Activated effector memory CD4-positive, alpha-beta T cell treated with Interleukin-2 at 50 U/mL for 16 hours (primary cell): ENCODE measurements at places on chromosomes 5 and 9.

GRCh38 chr9:34035656-34036055 lies 13.0 kb downstream of the UBAP2 start:
- no peak for DNase-seq

DNA sequence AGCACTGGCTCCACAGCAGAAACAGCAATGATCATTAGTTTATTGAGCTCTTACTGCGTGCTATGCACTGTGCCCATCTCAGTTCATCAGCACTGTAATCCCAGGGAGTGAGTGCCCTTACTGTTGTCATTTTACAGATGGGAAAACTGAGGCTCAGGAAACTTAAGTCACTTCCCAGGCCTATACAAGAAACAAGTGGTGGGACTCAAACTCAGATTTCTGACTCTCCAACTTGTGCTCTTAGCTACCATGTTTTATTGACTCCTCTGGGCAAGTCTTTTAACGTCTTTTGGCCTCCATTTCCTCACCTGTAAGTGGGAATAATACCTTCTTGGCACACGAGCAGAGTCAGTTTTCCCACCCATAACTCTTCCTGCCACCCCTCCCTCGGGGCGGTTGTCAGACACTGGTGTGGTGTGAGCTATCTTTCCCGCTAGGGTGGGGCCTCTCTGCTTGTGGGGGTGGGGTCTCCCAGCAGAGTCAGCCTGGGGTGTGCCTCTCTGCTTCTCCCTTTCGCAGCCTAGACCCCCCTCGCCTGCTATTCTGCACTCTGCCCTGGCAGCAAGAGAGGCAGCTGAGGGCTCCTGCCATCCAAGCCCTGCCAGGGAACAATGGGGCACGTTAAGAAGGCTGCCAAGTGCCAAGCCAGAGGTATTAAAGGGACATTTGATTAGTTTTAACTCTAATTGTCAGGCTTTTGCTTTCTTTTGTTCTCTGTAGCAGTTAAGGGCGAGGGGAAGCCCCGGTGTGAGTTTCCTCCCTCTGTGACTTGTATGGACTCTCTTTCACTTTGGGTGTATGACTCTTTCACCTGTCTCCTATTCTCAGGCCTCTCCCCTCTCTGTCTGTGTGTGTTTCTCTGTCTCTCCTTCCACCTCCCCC lies 12.1 kb downstream of the GALNT10 start:
- no peak for DNase-seq

DNA sequence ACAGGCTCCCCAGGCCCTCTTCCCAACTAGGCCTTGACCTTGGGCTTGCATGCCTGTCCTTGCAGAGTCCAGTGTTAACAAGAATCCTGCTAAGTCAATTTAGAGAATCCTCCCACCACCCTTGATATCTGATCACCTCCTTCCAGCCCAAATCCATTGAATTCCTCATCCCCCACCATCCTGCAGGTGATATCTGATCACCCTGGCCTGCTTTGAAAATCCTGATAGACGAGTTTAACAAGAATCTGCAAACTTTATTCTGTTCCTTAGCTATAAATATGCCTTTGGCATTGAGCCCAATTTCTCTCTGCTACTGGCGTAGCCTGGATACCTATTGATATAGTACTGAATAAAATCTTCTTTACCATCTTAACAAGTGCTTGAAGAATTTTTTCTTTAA lies 125.5 kb downstream of the DIRAS2 start:
- no peak for DNase-seq

- peak; percentile 35 for DNase-seq
These were observed 1468.0 kb downstream of the FOXD4L5 start for GRCh38 chr9:63816751-63817621.

- no peak for DNase-seq
These were observed 246.1 kb downstream of the MARCHF11 start for GRCh38 chr5:15933259-15934207.
